Astrocyte of the spinal cord (primary cell): ENCODE measurements at places on chromosomes 3 and 15.

- DNase-seq, result no peak
These were observed 6.7 kb downstream of the ANO10 start for GRCh38 chr3:43615133-43615532.

DNA sequence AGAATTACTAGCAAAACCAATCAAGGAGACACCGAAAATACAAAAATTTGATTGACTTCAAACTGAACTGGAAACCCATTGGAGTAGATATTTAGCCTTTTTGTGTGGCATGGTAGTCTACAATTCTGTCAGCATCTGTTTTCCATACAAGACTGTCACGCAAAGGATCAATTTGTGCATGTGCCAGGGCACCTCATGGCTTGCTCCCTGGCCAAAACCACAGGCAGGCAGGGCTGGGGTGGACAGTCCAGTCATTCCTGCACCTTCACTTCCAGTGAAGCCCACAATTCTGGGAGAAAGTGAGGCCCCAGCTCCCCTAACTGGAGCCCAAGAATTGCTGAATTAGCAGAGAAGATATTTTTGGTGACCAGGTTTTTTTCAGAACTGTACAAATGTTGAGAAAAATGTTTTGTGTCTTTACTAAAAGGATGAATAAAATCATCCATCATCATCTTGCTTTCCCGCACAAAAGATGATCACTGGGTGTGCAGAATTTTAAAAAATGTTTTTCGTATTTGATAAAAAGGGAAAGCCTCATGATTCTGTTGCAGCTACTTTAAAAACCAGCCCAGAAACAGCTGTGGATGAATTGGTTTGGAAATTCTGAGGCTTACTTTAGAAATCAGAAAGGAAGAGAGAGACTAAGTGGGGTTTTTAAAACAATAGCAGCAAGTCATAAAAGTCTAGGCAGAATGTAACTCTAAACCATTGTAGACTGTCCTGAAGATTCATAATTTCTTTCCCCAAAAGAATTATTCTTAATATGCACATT, 86.4 kb downstream of the PCCB start:
- peak; percentile 38 for DNase-seq

GRCh38 chr3:136142592-136142991, 53.5 kb downstream of the MSL2 start:
- peak; percentile 85 for DNase-seq

DNA sequence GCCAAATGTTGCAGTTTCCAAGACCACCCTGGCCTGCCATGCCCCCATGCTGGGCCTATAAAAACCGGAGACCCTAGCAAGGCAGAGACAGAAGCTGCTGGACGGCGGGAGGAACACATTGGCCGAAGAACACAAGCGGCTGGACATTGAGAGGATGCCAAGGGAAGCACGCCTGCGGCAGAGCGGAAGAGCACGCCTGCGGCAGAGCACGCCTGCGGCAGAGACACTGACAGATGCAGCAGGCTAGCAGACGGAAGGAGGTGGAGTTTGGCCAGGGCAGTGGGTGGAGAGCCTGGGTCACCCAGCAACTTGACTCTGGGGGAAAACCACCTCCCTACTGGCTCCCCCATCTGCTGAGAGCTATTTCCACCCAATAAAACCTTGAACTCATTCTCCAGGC, 322.3 kb upstream of the TBL1XR1 start:
- no peak for DNase-seq

GRCh38 chr3:174533286-174533685, 325.8 kb upstream of the NAALADL2 start:
- DNase-seq, result peak; percentile 77

DNA sequence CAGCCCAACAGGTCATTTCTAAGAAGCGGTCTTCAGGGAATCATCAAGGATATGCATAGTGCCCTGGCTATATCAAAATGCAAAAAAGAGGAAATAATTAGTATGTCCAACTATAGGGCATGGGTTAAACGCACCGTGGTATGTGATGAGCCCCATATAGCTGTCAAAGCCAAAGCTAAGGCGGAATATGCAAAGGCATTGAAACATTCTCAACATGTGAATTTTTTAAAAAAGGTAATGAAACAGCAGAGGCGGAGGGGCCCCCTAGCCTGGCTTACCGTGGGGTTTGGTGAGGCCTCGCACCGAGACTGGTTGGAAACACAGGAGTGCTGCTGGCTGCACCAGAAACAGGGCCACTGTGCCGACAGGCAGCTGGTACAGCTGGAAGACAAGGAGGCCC, 23.2 kb downstream of the PLXND1 start:
- DNase-seq, result no peak

DNA sequence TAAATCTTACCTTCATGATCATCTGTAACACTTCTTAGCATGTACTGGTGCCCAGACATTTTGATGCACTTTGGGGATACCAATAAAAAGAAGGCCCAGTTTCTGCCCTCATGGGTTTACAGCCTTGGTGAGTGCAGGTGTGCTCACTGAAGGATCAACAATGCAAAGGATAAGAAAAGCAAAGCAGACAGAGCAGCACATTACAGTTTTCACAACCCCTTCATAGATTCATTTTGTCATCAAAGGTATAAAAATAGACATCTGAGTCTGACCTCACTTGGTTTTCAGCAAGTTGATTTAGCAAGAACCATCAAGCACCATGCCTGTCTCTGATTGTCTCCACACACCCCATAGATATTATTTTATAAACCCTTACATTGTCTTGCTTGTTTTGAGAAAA, 77.6 kb downstream of the BFSP2 start:
- no peak for DNase-seq

GRCh38 chr15:98953000-98953787, 54.4 kb downstream of the PGPEP1L start:
- DNase-seq, result no peak

DNA sequence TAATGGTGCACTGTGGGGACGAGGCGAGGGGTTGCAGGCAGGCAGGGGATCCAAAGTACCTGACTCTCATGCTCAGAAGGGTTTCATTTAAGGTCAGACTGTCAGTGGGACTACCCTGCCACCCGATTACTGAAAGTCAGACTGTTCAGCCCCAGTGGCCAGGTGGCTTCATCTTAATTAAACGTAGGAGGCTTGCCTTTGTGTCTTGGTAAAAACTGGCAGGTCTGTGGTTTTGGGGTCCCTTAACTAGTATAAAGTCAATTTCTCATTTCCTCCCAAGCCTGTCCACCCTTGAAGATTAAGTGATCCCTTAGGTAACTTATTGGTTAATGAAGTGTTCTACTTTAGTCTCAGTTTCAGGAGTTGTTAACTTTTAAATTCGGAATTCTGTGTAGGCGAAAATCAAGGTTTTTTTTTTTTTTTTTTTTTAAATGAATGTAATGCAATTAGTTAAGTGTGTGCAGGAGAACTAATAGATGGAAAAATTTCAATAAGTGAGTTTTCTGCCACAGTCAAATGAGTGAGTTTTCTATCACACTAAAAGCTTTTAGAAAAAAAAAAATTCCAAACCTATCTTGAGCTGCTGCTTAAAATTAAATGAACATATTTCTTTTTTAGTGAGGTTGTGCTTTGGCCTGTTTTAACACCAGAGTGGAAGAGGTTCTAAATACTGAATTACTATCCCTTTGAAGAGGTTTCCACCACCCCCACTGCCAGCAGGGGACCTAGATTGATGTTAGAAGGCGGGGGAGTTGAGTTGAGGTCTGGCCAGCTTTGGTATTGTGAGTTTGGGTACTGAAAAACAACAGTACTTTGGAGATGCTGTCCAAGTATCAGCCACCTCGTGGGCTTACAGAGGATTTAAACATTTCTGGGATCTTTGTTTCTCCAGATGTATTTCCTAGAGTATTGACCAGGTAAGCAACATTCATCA, 15.2 kb downstream of the ITPR1 start:
- no peak for DNase-seq

GRCh38 chr3:149371001-149371722, 6.3 kb downstream of the TM4SF1 start:
- DNase-seq, result no peak

GRCh38 chr3:195010551-195011100, 260.3 kb downstream of the XXYLT1 start:
- DNase-seq, result no peak

GRCh38 chr3:153221748-153222162, 59.7 kb downstream of the RAP2B start:
- DNase-seq, result peak; percentile 97

DNA sequence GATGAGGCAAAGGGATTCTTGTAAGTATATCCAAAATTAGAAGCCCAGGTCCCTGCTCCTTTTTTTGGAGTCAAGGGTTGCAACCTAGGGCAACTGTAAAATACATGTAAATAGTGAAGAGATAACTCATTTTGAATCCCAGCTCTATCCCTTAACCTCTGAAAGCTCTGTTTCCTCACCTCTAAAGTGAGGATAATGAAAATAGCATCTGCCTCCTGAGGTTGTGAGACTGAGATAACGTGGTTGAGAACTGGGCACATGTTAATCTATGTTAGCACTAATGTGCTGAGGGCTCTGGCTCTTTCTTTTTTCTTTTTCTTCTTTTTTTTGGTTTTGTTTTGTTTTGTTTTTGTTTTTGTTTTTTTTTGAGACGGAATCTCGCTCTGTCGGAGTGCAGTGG, 4.8 kb upstream of the NKTR start:
- no peak for DNase-seq

- DNase-seq, result peak; percentile 80
These were observed 498 bp downstream of the ZNF280D start for GRCh38 chr15:56732886-56733135.

GRCh38 chr15:73957276-73957675, 31.0 kb downstream of the LOXL1 start:
- DNase-seq, result no peak

DNA sequence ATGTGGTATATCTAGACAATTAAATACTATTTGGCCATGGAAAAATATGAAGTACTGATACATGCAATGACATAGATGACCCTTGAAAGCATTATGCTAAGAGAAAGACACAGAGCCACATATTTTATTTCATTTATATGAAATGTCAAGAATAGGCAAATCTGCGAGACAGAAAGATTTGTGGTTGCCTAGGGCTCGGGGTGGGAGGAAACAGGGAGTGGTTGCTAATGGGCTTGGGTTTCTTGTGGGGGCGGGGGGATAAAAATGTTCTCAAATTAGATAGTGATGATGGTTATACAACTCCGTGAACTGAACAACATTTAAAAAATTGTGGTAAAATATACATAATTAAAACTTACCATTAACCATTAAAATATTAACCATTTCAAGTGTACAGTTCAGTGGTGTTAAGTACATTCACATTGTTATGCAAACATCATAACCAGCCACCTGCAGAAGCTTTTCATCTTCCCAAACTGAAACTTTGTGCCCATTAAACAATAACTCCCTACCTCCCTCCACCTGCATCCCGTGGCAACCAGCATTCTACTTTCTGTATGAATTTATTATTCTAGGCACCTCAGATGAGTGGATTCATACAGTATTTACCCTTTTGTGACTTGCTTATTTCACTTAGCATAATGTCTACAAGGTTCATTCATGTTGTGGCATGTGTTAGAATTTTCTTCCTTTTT, 24.3 kb upstream of the ANP32A start:
- no peak for DNase-seq

DNA sequence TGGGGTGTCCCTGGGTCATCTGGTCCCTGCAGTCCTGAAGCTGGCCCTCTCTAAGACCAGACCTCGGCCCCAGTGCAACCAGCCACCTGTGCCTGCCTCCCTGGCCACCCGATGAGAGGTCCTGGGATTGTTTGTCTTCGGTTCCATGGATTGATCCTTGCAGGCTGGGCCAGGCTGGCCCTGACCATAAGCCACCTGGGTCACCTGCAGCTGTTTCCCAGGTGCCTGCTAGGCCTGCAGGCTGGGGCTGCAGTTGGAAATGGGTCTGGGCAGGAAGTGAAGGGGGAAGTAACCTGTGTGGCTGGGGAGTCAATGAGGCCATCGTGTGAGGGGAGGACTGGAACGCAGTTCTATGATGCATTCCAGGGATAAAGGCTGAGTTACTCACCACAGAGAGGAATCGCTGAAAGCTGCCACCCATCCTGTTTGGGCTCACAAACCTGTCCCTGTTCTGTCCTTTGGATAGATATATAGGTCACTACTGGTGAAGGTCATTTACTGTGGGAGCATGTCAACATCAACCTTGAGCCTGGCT, 30.9 kb upstream of the VPS8 start:
- no peak for DNase-seq

DNA sequence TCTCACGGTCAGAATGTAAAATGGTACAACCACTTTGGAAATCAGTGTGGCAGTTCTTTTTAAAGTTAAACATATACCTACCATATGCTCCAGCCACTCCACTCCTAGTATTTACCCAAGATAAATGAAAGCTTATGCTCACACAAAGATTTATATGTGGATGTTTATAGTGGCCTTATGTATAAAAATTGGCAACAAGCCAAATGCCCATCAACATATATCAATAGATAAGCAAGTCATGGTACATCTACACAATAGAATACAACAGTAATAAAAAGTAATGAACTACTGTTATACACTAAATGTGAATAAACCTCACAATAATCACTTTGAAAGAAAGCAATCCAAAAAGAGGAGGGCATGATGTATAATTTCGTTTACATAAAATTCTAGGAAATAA, 153.5 kb upstream of the LMCD1 start:
- no peak for DNase-seq

GRCh38 chr3:150773616-150774192, 10.7 kb upstream of the SIAH2 start:
- DNase-seq, result no peak

- no peak for DNase-seq
These were observed 210.6 kb upstream of the CHRM5 start for GRCh38 chr15:33757516-33758232.

DNA sequence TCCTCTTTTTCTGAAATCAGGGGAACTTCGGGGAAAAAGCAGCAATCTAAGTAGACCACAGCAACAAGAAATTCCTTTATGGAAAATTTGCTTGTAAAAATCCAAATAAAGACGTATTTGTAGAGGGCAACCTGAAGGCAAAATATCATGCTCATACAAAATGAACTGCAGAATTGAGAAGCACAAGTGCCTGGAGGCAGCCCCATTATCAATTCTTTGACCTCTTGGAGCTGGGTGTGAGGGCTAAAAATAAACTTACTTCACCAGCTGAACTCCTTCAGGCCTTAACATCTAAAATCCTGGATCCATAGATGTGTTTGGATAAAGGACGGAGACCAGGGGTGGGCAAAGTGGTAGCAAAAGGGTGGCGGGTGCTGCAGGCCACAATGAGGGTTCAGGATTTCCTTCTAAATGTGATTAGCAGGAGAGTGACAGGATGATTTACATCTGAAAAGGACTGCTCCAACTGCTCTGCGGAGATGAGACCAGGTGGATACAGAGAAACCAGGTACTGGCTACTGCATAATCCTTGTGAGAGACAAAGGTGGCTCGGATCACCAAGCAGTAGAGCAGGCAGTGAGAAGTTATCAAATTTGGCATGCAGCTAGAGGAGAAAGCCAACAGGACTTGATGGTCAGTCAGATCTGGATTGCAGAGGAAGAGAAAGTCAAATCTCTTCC, 81.7 kb upstream of the TJP1 start:
- DNase-seq, result no peak

- no peak for DNase-seq
These were observed 44.4 kb downstream of the GAP43 start for GRCh38 chr3:115667738-115668065.
